Activated CD4-positive, alpha-beta T cell treated with anti-CD3 and anti-CD28 coated beads for 36 hours (primary cell): ENCODE measurements at places on chromosomes 16 and 17. TPM values are rescaled to one million over a fixed set of nuclear protein-coding genes. Genes with fewer than 3 reads are reported as not detected.

- no peaks in the 10 kb centered on the region for H3K4me1 ChIP-seq
- no peak for DNase-seq
- H3K27me3 ChIP-seq: no peaks in the 10 kb centered on the region
- no peak overlapping the region for H3K27ac ChIP-seq
- no peak overlapping the region for H3K4me3 ChIP-seq
Observed at GRCh38 chr16:70777973-70778406, 23.0 kb downstream of the VAC14 start.

DNA sequence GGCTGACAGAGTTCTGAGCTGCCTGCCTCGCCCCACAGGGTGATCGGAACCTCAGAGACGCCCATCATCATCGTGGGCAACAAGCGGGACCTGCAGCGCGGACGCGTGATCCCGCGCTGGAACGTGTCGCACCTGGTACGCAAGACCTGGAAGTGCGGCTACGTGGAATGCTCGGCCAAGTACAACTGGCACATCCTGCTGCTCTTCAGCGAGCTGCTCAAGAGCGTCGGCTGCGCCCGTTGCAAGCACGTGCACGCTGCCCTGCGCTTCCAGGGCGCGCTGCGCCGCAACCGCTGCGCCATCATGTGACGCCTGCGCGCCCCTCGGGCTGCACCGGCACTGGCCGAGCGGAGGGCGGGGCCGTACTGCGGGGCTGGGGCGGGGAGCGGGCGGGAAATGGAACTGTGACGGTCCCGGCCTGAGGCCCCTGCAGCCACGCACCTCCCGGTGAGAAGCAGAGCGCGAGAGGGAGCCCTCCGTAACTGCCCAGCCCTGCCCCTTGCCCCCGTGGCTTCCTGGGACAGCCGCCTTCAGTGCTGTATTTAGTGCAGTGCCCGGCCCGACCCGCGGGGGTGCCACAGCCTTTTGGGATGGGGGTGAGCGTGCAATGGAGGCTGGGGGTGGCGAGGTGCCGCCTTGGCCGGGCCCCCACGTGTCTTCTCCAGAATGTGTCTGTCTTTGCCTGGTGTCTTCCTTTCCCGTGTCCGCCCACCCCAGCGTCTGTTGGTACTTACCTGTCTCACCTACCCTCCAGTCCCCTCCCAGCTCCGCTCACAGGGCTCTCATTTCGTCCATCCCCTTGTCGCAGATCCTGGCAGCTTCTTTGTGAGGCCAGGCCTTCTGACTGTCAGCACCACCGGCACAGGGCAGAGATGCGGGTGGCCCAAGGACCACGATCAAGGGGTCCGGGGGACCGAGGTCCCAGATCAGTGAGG, 9.8 kb downstream of the RASL10B start:
- peak overlapping the region; percentile 43 for H3K4me3 ChIP-seq
- peaks cover 7% of the 10 kb centered on the region for H3K4me1 ChIP-seq
- H3K27ac ChIP-seq: no peak overlapping the region
- H3K36me3 ChIP-seq: no peaks in the 10 kb centered on the region

GRCh38 chr16:50011707-50012106, 13.3 kb upstream of the CNEP1R1 start:
- DNase-seq: no peak
- H3K4me3 ChIP-seq: no peak overlapping the region

DNA sequence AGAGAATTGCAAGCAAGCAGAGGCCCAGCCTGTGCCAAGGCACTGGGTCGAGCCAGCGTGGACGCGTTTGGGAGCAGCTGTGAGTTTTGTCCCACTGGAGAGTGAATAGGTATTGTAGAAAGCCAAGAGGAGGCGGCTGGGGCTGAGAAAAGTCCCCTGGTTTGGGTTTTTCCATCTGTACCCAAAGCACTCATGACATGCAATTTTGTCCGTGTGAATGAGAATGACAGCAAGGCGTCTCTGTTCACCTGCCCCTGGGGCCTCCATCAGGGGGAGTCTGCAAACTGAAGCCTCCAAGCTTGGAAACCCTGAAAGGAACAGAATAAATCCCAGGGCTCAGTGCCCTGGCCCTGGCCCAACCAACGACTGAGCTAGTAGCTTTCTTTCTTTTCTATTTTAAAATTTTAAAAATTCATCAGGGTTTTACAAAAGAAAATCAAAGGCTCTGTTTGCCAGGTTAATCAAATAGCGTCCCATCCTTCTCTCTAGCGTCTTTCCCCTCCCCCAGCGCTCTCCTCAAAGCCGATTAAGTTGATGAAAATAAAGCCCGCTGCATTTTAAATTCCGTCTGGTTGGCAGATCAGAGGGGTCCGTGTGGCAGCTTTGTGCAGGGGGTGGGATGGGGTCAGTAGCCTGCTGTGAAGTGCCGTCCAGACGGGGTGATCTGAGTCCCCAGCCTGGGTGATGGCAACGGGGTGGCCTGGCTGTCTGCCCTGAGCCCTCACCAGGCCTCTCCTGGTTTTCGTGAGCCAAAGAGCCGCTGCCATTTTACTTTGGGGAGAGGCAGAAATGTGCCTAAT, 171.0 kb downstream of the KATNIP start:
- no peaks in the 10 kb centered on the region for H3K36me3 ChIP-seq
- no peak overlapping the region for H3K27ac ChIP-seq
- no peaks in the 10 kb centered on the region for H3K27me3 ChIP-seq

GRCh38 chr16:2881783-2882649, 999 bp upstream of the FLYWCH2 start:
- H3K4me1 ChIP-seq: peaks cover 10% of the 10 kb centered on the region
- peak; percentile 56 for DNase-seq
- peak overlapping the region; percentile 92 for H3K27ac ChIP-seq
- no peaks in the 10 kb centered on the region for H3K27me3 ChIP-seq

GRCh38 chr17:67218385-67218950, 26.5 kb downstream of the HELZ start:
- H3K27ac ChIP-seq: no peak overlapping the region
- H3K4me1 ChIP-seq: peaks cover 18% of the 10 kb centered on the region
- no peak for DNase-seq

- no peak overlapping the region for H3K27ac ChIP-seq
- DNase-seq: no peak
- H3K4me3 ChIP-seq: no peak overlapping the region
- peaks cover 4% of the 10 kb centered on the region for H3K4me1 ChIP-seq
Observed at GRCh38 chr17:75809631-75810111, 25.1 kb downstream of the UNK start.

The SKA2 gene
- total RNA-seq: 79.5 TPM

The TBC1D3C gene
- total RNA-seq: not detected
